ENCODE measurements at places on chromosomes 16 and 17.

DNA sequence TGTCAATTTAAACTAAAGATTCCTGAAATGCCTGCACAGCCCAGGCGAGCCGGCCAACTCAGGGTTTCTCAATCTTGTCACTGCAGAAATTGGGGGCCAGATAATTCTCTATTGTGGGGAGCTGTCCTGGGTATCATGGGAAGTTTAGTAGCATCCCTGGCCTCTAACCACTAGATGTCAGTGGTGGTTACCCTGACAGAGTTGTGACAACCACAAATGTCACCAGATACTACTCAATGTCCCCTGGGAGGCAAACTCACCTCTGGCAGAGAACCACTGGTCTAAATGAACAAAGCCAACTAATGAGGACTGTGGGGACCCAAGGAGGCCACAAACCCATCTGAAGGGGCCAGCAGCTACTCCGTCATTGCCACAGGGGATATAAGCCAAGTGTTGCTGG lies 90.9 kb downstream of the MYH11 start:
- peak; percentile 61 for DNase-seq

GRCh38 chr17:47895347-47895855 lies 635 bp upstream of the SP2 start:
- no peak for DNase-seq

DNA sequence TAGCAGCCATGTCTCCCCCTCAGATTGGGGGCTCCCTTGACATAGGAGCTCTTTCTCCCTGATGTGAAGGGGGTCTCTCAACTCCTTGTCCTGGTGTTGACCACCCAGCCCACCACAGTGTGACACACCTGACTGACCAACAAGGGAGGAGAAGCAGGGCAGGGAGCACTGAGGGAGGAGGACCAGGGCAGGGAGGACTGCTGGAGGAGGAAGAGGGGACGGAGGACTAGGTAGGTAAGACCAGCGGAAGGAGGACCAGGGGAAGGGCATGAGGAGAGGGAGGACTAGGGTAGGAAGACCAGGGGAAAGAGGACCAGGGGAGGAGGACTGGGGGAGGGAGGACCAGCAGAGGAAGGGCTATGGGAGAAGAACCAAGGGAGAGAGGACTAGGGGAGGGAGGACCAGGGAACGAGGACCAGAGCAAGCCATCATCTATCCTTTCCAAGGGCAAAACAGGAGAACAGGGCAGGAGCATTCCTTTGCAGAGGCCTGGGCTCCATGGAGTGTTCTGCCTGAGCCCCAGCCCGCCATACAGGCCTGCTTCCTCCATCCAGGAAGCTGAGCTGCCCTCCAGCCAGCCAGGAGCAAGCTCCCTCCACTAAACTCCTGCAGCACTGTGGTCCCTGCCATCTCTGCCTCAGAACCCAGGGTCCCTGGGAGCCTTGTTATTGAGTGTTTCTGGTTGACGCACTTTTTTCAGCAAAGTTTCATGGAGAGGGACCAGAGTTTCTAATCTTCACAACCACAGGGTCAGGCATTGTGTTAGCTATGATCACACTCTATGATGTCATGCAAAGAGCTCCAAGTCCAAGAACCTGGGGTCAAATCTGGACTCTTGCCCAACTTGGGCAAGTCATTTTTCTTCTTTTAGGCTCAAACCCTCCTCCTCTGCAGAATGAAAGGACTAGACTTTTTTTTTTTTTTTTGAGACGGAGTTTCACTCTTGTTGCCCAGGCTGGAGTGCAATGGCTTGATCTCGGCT lies 15.4 kb upstream of the KRT17 start:
- no peak for DNase-seq

DNA sequence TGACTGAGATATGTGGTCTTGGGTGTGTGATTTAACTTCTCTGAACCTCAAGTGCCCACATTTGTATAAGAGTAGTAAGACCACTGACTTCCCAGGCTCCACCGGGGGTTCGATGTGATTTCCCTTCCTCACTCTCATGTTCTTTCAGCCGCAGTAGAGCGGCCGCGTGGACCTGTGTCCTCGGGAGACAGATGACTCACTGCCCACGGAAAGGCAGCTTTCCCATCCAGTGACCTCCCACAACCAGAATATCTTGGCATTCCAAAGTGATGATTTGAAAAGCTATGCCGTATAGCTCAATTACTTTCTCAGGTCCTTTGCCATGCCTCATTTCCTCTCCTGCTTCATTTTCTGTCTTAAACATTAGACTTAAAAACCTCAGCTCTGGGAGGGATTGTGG lies 73.6 kb downstream of the IL21R start:
- no peak for DNase-seq

DNA sequence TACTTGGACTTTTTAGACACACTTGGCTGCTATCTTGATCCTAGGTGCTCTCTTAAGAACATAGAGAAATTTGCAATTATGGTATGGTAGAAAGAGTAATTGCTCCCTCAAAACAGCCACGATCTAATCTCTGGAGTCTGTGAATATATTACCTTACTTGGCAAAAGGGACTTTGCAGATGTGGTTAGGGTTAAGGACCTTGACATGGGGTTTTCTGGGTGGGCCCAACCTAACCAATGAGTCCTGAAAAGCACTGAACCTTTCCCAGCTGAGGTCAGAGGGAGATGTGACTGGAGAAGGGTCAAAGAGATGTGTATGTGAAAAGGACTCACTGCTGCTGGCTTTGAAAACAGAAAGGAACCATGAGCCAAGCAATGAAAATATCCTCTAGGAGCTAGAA lies 26.7 kb upstream of the MED13 start:
- no peak for DNase-seq

- DNase-seq: no peak
Measured at GRCh38 chr16:47477679-47478078, 16.5 kb downstream of the PHKB start.

- DNase-seq: no peak
Measured at GRCh38 chr17:16027708-16028584, 28.3 kb downstream of the TTC19 start.

DNA sequence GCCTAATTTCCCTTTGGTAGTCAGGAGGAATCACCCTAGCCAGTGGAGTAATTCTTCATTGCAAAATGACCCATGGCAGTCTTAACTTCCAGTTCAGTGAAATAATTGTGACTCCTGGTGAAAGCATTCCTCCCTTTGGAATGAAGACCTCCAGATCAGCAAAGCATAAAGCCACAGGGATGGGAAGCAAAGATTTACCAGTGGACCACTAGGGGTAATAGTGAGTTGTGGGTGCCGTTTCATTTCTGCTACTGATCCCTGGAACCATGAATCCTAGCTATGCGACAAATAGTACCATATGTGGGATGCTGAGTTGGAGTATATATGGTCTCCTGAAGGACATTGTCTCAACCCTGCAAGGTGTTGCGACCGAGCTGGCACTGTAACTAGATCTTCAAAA lies 13.7 kb downstream of the DYNLL2 start:
- DNase-seq: no peak

GRCh38 chr17:61221597-61222471 lies 177.8 kb upstream of the TBX2 start:
- no peak for DNase-seq

- no peak for DNase-seq
Measured at GRCh38 chr17:9294661-9295210, 273.4 kb downstream of the NTN1 start.

GRCh38 chr16:50640391-50640790 lies 40.7 kb downstream of the SNX20 start:
- DNase-seq: no peak

- DNase-seq: no peak
Measured at GRCh38 chr17:72139212-72139611, 18.4 kb downstream of the SOX9 start.

DNA sequence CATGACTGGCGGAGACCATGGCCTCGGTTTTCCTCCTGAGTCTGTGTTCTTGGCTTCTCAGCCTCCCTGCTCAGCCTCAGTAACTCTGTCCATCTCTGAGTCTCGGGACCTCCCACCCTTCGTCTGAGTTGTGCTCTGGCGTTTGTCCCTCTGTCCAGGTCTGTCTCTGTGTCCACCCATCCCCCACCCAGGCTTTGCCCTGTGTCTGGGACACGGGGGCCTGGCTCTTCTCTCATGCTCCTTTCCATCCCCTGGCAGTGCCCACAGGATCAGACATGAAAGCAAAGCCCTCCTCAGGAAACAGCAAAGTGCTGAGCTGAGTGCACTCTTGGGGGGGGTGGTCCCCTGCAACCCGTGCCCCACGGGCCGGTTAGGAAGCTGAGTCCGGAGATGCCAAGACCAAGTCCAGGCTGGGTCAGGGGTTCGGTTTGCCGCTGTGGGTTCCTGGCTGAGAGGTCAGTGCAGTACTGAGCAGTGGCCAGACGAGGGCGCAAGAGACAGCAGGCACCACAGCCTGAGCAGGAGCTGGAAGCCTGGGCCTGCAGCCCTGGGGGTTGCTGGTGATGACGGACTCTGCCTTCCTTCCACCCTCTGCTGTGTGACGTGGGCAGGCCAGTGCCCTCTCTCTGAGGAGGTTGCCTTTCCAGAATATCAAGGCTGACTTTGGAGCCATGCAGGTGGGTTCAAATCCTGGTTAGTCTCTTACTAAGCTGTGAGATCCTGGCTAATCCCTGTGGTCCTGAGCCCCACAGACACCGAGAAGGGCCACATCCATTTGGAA lies 2.5 kb downstream of the P2RX1 start:
- peak; percentile 46 for DNase-seq

DNA sequence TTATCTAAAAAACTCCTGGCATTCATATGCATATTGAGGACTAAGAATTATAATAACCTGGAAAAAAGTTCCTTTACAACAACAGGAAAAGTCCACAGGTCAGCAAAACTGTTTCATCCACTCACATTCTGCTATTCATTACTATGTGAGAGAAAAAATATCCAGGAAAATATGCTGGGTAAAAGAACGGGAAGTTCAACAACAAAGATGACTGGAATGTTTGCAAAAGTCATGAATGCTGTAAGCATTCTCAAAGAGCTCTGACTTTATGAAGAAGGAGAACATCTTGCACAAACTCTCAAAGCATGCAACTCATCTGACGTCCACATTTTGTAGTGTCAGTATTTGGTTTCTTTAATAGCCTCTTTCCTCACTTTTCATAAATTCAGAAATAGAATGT lies 56.9 kb upstream of the ALDH3A1 start:
- no peak for DNase-seq

DNA sequence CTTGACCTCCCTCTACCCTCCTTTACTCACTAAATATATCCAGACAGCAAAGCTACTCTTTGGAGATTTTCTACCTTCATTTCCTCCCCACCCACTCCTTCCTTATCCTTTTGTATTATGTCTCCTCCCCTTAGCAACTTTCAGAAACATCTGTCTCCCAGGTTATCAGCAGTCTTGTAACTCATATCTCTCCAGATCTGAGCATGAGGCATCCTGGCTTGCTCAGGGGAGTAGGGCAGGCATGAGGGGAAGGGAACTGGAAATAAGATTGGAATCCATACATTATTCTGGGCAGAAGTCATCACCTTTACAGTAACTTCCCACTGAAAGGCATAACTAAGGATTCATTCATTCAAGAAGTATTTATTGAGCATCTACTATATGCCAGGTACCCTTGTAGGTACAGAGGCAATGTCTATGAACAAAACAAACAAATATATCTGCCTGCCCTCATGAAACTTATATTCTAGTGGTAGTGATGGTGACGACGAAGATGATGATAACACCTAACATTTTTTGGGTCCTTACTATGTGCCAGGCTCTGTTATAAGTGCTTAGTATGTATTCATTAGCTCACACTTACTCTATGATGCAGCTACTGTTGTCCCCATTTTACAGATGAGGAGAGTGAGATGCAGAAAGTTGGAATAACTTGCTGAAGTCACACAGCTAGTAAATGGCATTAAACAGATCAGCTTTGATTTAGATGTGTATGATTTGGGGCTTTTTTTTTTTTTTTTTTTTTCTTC lies 123.9 kb upstream of the CACNG3 start:
- no peak for DNase-seq

- DNase-seq: no peak
Measured at GRCh38 chr17:52738791-52739190, 580.3 kb upstream of the CA10 start.

DNA sequence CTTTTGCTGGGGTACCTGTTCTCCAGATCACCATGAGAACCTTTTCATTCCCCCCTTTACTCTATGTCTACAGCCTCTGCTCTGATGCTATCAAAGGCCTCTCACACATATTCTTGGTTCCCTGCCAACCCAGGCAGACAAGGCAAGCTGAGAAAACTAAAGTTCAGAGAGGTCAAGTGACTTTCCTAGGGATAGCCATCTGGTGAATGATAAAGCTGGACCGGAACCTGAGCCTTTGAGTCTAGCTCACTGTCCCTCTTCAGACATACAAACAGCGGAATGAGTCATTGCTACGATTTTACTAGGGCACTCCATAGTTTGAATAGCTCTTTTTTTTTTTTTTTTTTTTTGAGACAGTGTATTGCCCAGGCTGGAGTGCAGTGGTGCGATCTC lies 73.3 kb downstream of the XYLT1 start:
- DNase-seq: peak; percentile 79

DNA sequence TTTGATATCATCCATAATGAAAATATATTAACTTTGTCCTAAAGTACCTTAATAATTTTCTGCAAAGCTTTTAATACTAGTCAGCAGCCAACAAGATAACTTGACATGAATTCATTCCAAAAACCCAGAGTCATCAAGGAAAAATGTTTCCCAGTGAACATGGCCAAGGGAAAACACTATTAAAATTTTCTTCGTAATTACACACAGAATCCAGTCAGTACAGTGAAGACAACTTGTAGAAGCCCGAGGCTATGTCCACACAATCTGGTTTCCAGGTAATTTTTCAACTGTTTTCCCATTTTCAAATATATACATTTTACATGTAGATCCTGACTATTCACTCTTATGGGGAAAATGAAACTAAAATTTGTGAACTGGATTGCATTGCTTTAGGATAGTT lies 600.9 kb downstream of the CDH8 start:
- no peak for DNase-seq

GRCh38 chr17:58331815-58332777 lies 3.5 kb upstream of the TSPOAP1 start:
- DNase-seq: no peak

GRCh38 chr16:84845496-84846002 lies 25.8 kb downstream of the CRISPLD2 start:
- DNase-seq: peak; percentile 22

DNA sequence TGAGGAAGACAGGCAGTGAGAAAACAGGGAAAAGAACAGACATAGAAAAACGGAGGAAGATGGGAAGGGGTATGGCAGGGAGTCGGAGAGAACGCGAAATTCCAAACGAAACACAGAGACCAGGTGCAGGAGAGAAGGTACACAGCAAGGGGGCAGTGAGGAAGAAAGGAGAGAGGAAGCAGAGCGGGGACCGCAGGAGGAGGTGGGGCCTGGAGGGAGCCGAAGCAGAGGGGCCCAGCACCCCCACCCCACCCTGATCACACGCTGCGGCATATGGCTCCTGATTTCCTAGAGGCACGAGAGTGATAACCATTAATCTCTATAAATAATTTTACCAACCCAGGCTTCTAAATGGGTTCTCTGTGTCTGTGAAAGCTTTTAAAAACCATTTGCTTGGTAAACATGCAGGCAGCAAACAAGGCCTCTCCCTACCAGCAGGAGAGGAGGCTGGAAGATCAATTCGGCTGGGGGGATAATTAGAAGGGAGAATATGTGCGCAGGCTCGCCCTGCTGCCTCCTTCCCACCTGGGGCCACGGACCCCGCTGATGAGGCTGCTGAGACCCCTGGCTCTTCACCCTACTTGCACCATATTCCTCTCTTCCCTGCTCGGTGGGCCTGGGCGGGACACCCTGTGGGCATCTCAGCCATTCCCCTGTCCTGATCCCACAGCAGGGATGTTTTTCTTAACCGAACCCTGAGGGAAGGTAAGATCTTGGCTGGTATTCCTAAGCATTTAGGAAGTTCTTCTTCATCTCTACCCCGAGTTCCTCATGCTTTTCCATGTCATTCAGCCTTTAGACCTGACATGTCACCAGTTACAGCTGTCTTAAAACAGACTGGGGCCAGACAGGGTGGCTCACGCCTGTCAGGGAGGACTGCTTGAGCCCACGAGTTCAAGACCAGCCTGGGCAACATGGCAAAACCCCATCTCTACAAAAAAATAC lies 86.7 kb downstream of the TMEM132E start:
- no peak for DNase-seq

Measured in NCI-H345 (cell line).